Renal pelvis (tissue), 12 donors: ENCODE measurements at places on chromosomes 12 and 14. TPM values are rescaled to one million over a fixed set of nuclear protein-coding genes. Genes with fewer than 3 reads are reported as not detected.

The FGD6 gene
- 12.7 TPM for polyA plus RNA-seq

The LRP1 gene
- 83.3 TPM for polyA plus RNA-seq

The SLCO1C1 gene
- polyA plus RNA-seq = 0.60 TPM

The TAS2R8 gene
- not detected for polyA plus RNA-seq

The CFAP73 gene
- 1.4 TPM for polyA plus RNA-seq

The PARPBP gene
- 14.2 TPM for polyA plus RNA-seq

The EMC9 gene
- 19.8 TPM for polyA plus RNA-seq

The KCNC2 gene
- polyA plus RNA-seq = 0.96 TPM

The RAD9B gene
- polyA plus RNA-seq = 1.7 TPM

The LRRC10 gene
- 0.09 TPM for polyA plus RNA-seq

The ASCL1 gene
- polyA plus RNA-seq = 0.18 TPM

The DDN gene
- 92.6 TPM for polyA plus RNA-seq
